A549 treated with ZK216348 at 1 μM for 4 hours (cell line): ENCODE measurements at places on chromosomes 7 and 10. TPM values are rescaled to one million over a fixed set of nuclear protein-coding genes. Genes with fewer than 3 reads are reported as not detected.

Gene TRIL
- not detected in 5 replicates for total RNA-seq

Gene ANXA7
- total RNA-seq = 107 to 140 TPM (median 108 TPM) in 5 replicates

Gene CDNF
- 0.52 to 1.4 TPM (median 1.1 TPM) in 5 replicates for total RNA-seq

Gene ABCB1
- total RNA-seq = 0.09 TPM in 1 of 5 replicates, not detected in the others

Gene CLDN15
- 6.5 to 14.6 TPM (median 12.5 TPM) in 5 replicates for total RNA-seq

Gene COL28A1
- 0.45 to 0.94 TPM (median 0.72 TPM) in 5 replicates for total RNA-seq

Gene FAM180A
- not detected in 5 replicates for total RNA-seq

Gene CELF2
- 0.05 to 0.07 TPM in 2 of 5 replicates, not detected in the others for total RNA-seq

Gene KLF6
- 71.9 to 132 TPM (median 118 TPM) in 5 replicates for total RNA-seq

Gene SPDYE2B
- not detected in 5 replicates for total RNA-seq

Gene FGFR2
- 0.31 to 0.68 TPM (median 0.45 TPM) in 5 replicates for total RNA-seq

Gene CYP26C1
- total RNA-seq = not detected in 5 replicates

Gene GRID2IP
- not detected in 5 replicates for total RNA-seq

Gene MYH16
- total RNA-seq = 0.27 to 1.2 TPM (median 0.74 TPM) in 5 replicates

Gene MBLAC1
- total RNA-seq = 2.8 to 3.5 TPM (median 3.0 TPM) in 5 replicates

Gene LIPN
- not detected in 5 replicates for total RNA-seq

Gene RNF148
- total RNA-seq = not detected in 5 replicates

Gene PIP
- total RNA-seq = 0.51 to 0.75 TPM (median 0.71 TPM) in 3 of 5 replicates, not detected in the others

Gene SUGCT
- total RNA-seq = 0.64 to 1.7 TPM (median 1.0 TPM) in 5 replicates

Gene PAPSS2
- 16.1 to 24.0 TPM (median 21.9 TPM) in 5 replicates for total RNA-seq

Gene NPFFR1
- total RNA-seq = not detected in 5 replicates

Gene EXOC4
- 19.1 to 22.3 TPM (median 21.0 TPM) in 5 replicates for total RNA-seq

Gene ZNF277
- total RNA-seq = 6.8 to 18.1 TPM (median 12.8 TPM) in 5 replicates

Gene CRTAC1
- total RNA-seq = 1.0 to 1.4 TPM (median 1.2 TPM) in 5 replicates

Gene SFTPA1
- not detected in 5 replicates for total RNA-seq

Gene CUL1
- total RNA-seq = 55.7 to 62.7 TPM (median 57.2 TPM) in 5 replicates
